Stimulated activated CD8-positive, alpha-beta memory T cell treated with anti-CD3 and anti-CD28 coated beads, Interleukin-7, amount 100 ng/mL, for 24 hours (primary cell): ENCODE measurements at places on chromosomes 16 and 17.

DNA sequence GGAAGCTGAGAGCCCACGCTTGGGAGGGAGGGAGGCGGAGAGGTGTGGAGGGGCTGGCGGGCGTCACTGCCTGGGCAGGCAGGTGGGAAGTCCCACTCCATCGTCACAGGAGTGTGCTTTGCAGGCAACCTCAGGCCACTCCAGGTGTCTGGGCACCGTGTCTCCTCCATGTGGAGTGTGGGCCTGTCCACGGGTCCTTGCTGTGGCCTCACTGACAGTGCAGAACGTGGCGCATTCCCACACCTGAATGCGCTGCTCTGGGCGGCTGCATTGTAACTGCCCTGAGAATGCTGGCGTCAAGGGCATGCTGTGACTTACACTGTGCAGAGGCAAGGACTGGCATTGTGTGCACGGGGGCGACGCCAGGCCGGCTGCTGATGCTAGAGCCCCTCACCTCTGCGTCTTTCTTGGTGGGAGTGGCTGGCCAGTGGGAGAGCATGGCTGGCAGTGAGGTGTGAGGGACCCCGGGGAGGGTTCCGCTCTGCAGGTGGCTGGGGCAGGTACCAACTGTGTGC lies 66.4 kb downstream of the BANP start:
- no peak for DNase-seq

GRCh38 chr16:76854234-76854633 lies 336.8 kb upstream of the MON1B start:
- no peak for DNase-seq

- DNase-seq, result no peak
Measured at GRCh38 chr17:72110231-72110941, 10.4 kb upstream of the SOX9 start.

DNA sequence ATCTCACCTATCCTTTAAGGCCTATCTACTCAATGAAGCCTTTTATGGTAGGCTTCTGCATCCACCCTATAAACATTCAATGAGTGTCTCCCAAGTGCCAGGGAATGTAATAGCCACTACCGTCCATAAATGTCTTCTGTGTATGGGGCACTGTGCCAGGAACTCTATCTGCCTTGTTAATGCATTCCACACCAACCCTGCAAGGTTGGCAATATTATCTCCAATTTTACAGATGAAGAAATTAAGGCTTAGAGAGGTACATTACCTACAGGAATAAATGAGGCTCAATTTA lies 20.0 kb downstream of the MAP3K14 start:
- no peak for DNase-seq

GRCh38 chr16:69017036-69017783 lies 88.2 kb upstream of the HAS3 start:
- no peak for DNase-seq
